ENCODE measurements at places on chromosomes 5 and 9. TPM values are rescaled to one million over a fixed set of nuclear protein-coding genes. Genes with fewer than 3 reads are reported as not detected.

GRCh38 chr5:14700478-14701436 lies 36.2 kb downstream of the OTULIN start:
- no peak overlapping the region for H3K27ac ChIP-seq
- peaks cover 20% of the 10 kb centered on the region for H3K4me1 ChIP-seq
- H3K27me3 ChIP-seq = no peaks in the 10 kb centered on the region

REXO4 gene
- 21.5 TPM for polyA plus RNA-seq

ARHGEF28 gene
- polyA plus RNA-seq = 24.2 TPM

GRCh38 chr9:505741-506059 lies 291.0 kb downstream of the DOCK8 start:
- no peaks in the 10 kb centered on the region for H3K27me3 ChIP-seq
- H3K4me1 ChIP-seq = peaks cover 18% of the 10 kb centered on the region
- H3K27ac ChIP-seq = peak overlapping the region; percentile 63
- no peaks in the 10 kb centered on the region for H3K36me3 ChIP-seq

TAF11L7 gene
- not detected for polyA plus RNA-seq

DNA sequence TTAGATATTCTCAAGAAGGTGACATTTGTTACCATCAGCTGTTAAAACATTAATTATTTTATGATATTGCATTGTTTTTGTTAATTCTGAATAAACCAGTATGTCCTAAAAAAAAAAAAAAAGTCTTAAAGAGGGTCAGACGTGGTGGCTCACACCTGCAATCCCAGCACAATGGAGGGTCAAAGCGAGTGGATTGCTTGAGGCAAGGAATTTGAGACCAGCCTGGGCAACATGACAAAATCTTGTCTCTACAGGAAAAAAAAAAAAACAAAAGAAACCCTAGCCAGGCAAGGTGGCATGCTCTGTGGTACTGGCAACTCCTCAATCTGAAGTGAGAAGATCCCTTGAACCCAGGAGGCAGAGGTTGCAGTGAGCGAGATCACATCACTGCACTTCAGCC lies 46.8 kb downstream of the CYLC2 start:
- no peaks in the 10 kb centered on the region for H3K27me3 ChIP-seq
- H3K4me1 ChIP-seq = no peaks in the 10 kb centered on the region
- DNase-seq = no peak
- no peak overlapping the region for H3K27ac ChIP-seq
- no peak overlapping the region for H3K4me3 ChIP-seq

TPRN gene
- 2.2 TPM for polyA plus RNA-seq

DNA sequence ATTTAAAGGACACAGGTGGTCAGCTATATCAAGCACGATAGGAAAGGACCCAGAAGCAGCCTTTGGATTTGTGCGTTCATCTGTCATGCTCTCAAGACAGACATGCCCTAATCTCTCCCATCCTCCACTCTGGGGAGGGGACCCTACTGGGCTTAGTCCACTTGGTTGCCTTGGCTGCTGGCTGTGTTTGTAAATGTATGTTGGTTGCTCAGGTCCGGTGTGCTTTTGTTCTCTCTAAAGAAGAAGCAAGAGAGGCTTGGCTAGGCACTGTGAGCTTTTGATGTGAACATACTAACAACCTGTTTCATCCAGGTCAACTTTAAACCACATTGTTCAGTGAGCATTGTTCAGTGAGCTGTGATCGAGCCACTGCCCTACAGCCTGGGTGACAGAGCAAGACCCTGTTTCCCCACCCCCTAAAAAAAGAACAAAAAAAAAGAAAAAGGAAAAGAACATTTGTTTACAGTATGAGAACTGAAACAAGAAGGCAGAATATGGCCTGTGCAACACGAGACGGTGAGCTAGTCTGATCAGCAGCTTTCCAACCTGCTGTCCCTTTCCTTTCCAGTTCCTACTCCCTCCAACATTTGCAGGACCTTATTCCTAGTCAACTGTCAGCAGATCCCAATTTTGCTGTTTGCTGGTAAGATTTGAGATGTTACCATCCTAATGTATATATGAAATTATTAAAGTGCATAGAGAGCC lies 228.3 kb downstream of the ARHGAP26 start:
- H3K27ac ChIP-seq = no peak overlapping the region
- H3K4me3 ChIP-seq = no peak overlapping the region
- peaks cover 17% of the 10 kb centered on the region for H3K4me1 ChIP-seq
- no peaks in the 10 kb centered on the region for H3K36me3 ChIP-seq

DNA sequence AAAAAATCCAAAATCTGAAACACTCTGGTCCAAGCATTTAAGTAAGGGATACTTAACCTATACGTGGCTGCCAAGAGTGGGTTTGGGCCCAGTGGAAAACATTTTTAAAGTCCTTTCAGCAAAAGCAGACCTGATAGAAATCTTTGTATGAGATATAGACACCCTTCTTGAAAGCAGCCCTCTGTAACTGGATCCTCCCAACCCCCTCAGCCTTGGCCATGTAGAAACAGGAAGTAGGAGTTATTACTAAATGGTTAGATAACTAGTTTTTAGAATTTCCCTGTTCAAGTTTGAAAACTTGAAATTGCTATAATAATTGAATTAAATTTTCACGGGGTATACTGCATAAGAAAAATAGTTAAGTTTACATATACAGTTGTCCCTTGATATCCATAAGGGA lies 111.3 kb upstream of the PCA3 start:
- DNase-seq = no peak
- no peaks in the 10 kb centered on the region for H3K36me3 ChIP-seq
- H3K4me3 ChIP-seq = no peak overlapping the region
- H3K27me3 ChIP-seq = no peaks in the 10 kb centered on the region

GPR150 gene
- polyA plus RNA-seq = 0.07 TPM

DNA sequence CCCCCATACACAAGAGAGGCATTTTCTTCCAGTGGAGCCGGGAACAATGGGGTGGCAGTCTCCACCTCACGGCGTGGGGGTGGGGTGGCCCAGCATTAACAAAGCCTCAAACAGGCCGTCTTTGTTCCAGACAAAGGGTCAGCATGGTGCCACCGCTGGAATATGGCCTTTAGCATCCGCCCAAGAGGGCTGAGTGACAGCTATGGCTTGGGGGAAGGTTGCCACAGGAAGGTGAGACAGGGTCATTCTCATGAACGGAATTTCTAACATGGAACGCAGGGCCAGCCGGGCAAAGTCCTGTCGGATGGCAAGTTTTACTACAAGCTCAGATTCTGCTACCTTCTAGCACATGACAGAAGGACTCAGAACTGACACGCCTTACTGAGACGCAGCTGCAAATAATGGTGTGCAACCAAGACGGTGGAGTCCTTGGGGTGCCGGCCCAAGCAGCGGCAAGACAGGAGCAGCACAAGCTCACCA lies 64.0 kb downstream of the OTULIN start:
- H3K27ac ChIP-seq = no peak overlapping the region
- H3K27me3 ChIP-seq = no peaks in the 10 kb centered on the region
- DNase-seq = no peak
- no peaks in the 10 kb centered on the region for H3K36me3 ChIP-seq

DNA sequence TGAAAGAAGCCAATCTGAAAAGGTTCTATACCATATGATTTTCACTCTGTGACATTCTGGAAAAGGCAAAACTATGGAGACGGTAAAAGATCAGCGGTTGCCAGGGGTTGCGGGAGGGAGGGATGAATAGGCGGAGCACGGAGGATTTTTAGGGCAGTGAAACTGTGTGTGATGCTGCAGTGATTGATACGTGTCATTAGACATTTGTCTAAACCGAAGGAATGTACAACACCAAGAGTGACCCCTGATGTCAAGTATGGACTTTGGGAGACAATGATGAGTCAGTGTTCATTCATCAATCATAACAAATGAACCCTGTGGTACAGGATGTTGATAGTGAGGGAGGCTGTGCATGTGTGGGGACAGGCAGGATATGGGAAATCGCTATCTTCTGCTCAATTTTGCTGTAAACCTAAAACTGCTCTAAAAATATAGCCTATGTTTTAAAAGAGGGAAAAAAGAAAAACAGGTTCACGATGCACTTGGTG lies 34.4 kb downstream of the ERGIC1 start:
- H3K4me3 ChIP-seq = no peak overlapping the region
- no peak for DNase-seq
- peaks cover 1% of the 10 kb centered on the region for H3K36me3 ChIP-seq
- peak overlapping the region; percentile 93 for H3K27ac ChIP-seq
- no peaks in the 10 kb centered on the region for H3K27me3 ChIP-seq
- peaks cover 52% of the 10 kb centered on the region for H3K4me1 ChIP-seq

GRCh38 chr9:110178281-110178680 lies 29.7 kb downstream of the C9orf152 start:
- no peak for DNase-seq
- no peak overlapping the region for H3K27ac ChIP-seq
- no peaks in the 10 kb centered on the region for H3K27me3 ChIP-seq
- no peaks in the 10 kb centered on the region for H3K36me3 ChIP-seq

DNA sequence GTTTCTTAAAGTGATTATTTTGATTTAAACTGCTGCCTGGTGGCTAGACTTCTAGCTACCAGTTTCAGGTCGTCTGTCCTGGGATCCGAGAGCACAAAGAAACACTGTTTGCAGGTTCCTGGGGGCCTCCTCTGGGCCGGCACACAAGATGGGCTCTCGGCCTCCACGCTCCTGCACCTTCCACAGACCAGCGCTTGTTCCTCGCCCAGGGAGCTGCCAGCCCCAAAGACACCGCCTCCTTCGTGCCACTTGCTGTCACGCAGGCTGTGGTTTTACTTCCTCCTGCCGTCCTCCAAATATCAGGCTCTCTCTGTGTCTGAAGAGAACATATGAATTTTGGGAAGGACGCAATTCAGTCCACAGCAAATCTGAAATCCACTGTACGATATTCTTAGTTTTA lies 105.8 kb downstream of the ROR2 start:
- H3K36me3 ChIP-seq = no peaks in the 10 kb centered on the region
- H3K4me3 ChIP-seq = no peak overlapping the region
- H3K4me1 ChIP-seq = peaks cover 2% of the 10 kb centered on the region
